NB4 (cell line): ENCODE measurements at places on chromosomes 3 and 15.

GRCh38 chr3:195403841-195404408 lies 38.9 kb downstream of the ACAP2 start:
- DNase-seq: no peak

DNA sequence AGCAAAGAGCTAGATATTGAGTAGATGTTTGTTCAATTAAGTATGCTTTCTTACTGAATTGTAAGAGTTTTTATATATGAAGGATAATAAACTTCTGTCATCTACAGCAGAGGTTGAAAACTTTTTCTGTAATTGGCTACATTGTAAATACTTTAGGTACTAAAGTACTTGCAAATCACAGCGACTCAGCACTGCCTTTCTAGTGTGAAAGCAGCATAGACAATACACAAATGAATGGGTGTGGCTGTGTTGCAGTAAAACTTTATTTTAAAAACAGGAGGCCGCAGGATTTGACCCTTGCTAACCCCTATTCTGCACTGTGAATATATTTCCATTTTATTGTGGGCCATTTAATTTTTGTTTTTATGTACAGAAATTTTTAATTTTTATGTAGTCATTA lies 104.3 kb upstream of the TMC3 start:
- no peak for DNase-seq

DNA sequence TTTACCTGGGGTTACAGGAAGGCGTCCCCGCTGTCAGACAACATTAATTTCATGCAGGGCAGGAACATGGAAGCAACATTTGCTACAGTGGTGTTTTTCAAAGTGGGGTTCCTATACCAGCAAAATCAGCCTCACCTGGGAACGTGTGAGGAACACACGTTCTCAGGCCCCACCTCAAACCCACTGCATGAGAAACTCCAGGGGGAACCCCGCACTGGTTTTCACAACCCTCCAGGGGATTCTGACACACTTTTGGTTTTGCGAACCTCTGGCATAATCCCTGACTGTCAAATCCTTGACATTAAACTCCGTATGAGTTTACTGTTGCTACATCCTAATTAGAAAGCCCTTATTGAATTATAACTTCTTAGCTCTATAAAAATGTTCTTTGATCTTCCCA lies 127.7 kb downstream of the LRRK1 start:
- DNase-seq: no peak

DNA sequence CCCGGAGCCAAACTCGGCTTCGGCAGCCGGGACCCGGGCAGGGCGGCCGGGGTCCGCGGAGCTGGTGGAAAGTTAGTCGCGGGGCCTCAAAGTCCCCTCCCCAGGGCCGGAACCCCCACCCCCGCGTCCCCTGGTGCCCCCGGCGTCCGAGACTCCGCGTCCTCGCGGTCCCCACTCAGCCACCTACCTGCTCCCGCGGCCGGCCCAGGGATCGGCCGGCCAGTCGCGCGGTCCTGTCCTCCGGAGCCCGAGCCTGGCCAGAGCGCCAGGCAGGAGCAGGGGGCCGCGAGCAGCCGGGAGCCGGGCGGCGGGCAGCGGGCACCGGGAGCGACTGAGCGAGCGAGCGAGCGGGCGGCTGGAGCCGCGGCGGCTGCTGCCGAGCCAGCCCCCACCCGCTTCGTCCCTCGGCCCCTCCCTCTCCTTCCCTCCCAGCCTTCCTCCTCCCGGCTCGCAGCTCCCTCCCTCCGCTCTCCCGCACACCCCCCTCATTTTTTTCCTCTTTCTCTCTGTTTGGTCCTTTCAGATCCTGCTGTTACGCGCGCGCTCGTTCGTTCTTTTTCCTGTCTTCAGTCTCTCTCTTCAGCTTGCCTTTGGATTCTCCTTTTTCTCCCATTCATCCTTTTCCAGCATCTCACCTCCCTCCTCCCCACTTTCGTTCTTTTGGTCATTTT lies at the start of gene MEGF11:
Gene MEGF11, minus strand, starts transcription at position 333 of the 671 bp plus-strand sequence. CDS start 125,347 bp downstream, outside the sequence.
- peak; percentile 24 for DNase-seq

DNA sequence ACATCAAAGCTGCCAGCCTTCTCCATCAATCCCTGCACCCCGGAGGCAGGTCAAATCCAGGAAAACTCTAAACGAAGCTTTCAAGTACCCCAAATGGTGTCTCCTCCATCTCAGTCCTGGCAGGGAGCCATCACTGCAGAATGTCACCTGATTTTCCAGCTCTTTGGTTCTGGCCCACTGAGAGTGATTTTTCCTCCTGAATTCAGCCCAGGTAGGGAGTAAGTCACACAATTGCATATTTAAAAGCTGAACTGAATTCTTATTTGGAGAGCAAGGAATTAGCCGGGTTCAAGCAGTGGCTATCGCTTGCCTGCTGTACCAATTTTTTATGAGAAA lies 5.3 kb downstream of the RFTN1 start:
- DNase-seq: no peak

GRCh38 chr15:50880651-50881114 lies 27.8 kb upstream of the AP4E1 start:
- DNase-seq: peak; percentile 66

DNA sequence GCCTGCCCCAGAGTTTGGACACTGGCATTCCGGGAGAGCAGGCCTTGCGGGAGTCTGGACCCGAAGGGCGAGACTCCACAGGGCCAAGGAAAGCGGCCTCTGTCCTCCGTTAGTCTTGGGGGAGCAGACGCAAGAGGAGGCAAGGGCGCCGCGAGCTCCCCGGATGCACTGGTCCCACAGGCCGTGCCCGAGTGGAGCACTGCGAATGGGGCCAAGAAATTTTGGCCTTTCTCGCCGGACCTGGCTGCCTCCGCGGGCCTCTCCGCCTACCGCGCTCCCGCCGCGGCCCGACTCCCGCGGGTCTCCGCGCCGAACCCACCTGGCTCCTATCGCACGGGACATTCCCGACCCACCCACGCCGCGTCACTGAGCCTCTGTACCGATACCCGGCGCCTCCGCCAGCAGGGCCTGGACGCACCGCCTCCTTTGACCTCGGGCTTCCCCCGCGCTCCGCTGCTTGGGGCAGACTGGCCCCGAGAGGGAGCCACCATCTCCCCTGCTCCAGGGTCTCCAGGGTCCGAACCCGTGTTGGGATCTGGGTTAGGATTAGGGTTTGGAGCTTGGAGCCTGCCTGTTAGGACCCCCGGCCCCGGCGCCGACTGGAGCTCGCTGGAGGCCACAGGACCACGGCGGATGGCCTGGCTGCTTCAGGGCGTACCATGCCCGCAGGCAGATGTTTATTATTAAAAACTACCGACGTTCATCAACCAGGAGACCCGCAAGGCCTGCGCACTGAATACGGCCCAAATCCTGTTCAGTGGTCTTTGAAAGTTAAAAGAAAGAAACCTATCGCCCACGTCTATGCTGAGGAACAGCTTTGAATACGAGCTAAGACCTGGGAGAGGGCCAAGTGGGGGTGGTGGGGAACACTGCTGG lies 11.7 kb downstream of the SHOX2 start:
- DNase-seq: no peak

DNA sequence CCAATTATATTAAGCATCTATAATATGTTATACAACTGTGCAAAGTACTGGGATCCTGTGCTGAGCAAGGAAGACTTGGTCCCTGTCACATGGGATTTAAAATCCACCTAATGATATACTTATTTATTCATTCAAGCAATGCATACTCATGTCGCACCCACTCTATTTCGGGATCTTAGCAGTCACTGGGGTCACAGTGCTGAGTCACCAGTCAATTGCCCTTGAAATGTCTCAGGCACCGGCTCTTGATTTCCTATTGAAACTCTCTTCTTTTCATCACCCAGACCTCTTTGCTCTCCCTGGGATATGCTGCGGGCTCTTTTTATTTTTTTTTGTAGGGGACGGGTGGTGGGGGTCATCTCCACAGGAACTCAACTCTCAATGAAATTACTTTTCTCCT lies 194.5 kb upstream of the GAP43 start:
- no peak for DNase-seq

GRCh38 chr15:60184579-60184978 lies 180.5 kb downstream of the FOXB1 start:
- DNase-seq: no peak

DNA sequence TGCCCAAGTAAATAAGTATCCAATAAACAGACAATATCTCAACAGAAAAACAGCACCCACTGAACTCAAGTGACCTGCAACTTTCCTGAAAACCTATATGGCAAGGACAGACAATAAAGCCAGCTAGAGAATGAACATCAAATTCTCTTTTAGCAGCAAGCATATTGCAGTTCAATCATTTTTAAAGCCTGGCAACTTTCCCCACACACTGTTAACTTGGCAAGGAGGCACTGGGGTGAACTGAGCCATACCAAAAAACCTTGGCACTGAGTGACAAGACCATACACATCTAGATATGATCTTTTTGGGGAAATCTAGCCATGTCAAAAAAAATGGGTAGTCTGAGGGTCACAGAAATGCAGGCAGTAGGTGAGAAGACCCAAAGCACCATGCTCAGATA lies 174.6 kb downstream of the STT3B start:
- DNase-seq: no peak

DNA sequence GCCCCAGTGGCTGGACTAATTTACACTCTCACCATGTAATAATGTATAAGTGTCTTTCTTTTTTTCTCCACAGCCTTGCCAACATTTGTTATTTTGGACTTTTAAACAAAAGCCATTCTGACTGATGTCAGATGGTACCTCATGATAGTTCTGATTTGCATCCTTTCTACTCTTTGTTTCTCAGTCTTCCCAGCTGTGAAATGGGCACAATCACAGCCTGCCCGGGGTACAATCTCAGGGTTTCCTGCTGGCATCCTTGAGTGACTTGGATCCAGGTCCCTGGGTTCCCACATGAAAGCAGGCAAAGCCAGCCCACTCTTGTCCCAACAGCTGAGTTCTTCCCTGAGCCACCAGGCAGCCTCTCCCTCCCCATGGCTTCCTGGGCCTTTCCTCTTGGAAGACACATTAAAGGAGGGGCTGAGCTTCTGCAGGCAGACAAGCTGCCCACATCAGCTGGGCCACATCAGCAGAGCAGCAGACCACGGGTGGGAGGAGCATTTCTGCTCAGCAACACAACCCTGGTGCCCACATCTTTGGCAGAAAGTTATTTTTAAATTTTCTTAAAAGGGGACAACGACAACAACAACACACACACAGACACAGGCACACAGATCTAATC lies 82.0 kb downstream of the MYLK start:
- no peak for DNase-seq

- no peak for DNase-seq
Measured at GRCh38 chr3:149368201-149368673, 9.2 kb downstream of the TM4SF1 start.

DNA sequence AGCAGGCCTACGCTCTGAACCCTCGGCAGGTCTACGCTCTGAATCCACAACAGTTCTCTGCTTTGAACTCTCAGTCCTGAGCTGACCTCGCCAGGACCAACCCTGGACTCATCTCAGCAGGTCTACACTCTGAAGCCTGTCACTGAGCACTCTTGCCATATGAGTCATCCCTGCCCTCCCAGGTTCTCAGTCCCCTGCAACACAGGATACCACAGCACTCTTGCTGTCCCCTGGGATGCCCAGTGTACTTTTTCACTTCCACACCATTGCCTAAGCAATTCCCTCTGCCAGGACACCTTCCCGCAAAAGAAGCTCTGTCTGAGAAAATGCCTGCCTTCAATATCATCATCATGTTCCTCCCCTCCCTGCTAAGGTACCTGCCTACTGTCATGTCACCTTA lies 42.0 kb downstream of the NUP210 start:
- DNase-seq: peak; percentile 59

- no peak for DNase-seq
Measured at GRCh38 chr3:53071882-53072431, 26.1 kb upstream of the SFMBT1 start.

DNA sequence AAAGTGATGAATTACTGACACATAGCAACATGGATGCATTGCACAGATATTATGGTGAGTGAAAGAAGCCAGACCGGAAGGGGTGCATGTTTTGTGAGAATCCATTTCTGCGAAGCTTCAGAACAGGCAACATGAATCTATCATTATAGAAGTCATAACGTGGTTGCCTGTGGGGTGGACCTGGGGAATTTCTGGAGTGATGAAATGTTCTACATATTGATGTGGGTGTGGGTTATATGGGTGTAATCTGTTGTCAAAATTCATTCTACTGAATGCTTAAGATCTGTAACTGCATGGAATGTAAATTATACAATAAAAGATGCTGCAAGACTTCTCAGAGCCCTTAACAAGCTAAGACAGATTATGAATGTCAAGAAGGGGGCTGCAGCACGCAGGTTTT lies 25.2 kb upstream of the TSPAN3 start:
- DNase-seq: no peak

GRCh38 chr15:96121086-96121920 lies 209.2 kb upstream of the NR2F2 start:
- DNase-seq: no peak

DNA sequence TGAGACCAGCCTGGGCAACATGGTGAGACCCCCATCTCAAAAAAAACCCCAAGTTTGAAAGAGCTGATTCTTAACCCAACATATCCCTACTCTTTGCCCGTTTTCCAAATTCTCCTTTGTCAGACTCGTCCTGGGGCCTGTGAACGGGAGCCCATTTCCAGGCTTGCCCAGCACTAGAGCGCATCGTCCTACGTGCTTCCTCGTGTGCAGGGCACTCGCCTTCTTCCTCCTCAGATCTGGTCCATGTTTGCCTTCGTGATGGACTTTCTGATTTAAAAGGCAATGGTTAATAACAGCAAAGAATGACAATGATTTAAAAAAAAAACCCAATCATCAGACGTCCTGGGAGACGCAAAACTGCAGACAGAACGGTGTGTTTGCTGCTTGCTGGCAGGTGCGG lies 10.1 kb downstream of the MELTF start:
- DNase-seq: no peak

GRCh38 chr3:43769885-43770425 lies 79.2 kb downstream of the ABHD5 start:
- no peak for DNase-seq

DNA sequence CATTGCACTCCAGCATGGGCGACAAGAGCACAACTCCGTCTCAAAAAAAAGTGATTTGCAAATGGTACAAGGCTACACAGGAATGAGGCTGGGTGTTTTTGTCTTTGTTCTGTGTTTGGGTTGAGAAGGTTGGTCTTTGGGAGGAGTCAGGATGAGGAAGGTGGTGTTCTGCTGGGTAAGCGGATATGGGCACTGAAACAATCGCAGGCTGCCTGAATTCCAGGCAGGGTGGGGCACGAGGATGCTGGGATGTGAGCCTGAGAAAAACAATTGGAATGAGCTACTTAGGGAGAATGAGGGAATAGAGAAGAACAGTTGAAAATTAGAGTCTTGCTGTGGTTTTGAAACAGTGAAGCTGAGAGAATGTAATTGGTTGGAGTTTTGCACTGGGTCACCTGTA lies 51.6 kb downstream of the ZBTB38 start:
- DNase-seq: no peak
